NCI-H1417 treated with DMSO at 0.1 percent for 48 hours (cell line): ENCODE measurements at places on chromosomes 1 and 21.
A peak's percentile ranks its signal among the peaks of the same experiment; 100 is the strongest.

GRCh38 chr1:55898181-55898580 lies 681.2 kb downstream of the PLPP3 start:
- no peak for DNase-seq

DNA sequence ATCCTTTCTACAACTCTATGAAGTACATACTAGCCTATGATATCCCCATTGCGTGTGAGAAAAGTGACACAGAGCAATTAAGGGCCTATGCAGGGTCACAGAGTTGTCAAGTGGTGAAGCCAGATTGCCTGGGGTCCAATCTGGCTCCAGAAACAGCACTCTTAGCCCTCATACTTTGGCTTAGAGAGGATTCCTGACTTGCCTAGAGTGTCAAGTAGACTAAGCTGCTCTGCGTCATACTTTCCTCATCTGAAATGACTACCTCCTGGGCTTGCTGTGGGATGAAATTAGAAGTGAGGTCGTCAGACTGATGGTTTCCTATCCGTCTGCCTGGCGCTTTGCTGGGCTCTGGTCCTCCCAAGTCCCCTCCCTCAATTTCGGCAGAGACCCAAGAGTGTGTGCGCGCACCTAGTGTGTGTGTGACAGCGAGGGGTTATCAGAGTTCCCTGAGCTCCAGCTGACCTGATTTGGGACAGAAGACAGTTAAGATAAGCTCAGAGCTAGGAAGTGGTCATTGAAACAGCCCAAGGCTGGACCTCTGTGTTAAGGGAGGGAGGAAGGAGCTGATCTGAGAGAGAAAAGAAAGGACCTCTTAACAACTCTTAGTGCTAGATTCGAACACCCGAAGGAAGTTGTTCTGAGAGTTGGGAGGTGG lies 5.4 kb upstream of the NUAK2 start:
- no peak for DNase-seq

DNA sequence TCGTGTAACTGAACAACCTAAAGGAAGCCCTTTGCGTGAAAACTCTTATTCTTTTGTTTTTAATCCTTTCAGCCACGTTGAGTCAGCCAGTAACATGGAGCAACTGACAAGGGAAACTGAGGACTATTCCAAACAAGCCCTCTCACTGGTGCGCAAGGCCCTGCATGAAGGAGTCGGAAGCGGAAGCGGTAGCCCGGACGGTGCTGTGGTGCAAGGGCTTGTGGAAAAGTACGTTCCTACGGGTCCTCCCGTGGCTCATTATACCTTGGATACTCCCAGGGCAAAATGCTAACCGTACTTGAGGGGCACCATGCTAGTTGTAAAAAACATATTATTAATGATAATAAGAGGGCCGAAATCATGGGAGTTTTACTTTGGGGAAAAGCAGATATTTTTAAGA lies 49.4 kb downstream of the LAMC2 start:
- no peak for DNase-seq

DNA sequence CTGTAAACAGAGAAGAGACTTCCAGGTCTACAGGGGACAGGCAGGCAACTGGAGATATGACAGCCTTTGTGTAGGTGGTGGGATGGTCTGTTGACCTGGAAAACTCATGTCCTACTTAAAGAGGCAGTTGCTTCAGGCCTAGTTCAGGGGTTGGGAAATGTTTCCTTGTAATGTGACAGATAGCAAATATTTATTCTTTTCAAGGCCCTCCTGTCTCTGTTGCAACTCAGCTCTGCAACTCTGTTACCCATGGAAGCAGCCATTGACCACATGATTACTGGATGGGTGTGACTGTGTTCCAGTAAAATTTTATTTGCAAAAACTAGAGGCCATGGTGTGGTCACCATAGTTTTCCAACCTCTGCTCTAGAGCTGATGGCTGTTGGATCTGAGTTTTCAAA lies 341.9 kb downstream of the PTBP2 start:
- no peak for DNase-seq

- DNase-seq = no peak
Observed at GRCh38 chr1:224707843-224708725, 92.0 kb downstream of the CNIH3 start.

- DNase-seq = no peak
Observed at GRCh38 chr21:25983745-25984144, 186.8 kb downstream of the APP start.

GRCh38 chr1:43558346-43558841 lies 27.7 kb downstream of the PTPRF start:
- peak; percentile 37 for DNase-seq

GRCh38 chr1:2104621-2105427 lies 54.6 kb downstream of the PRKCZ start:
- no peak for DNase-seq

DNA sequence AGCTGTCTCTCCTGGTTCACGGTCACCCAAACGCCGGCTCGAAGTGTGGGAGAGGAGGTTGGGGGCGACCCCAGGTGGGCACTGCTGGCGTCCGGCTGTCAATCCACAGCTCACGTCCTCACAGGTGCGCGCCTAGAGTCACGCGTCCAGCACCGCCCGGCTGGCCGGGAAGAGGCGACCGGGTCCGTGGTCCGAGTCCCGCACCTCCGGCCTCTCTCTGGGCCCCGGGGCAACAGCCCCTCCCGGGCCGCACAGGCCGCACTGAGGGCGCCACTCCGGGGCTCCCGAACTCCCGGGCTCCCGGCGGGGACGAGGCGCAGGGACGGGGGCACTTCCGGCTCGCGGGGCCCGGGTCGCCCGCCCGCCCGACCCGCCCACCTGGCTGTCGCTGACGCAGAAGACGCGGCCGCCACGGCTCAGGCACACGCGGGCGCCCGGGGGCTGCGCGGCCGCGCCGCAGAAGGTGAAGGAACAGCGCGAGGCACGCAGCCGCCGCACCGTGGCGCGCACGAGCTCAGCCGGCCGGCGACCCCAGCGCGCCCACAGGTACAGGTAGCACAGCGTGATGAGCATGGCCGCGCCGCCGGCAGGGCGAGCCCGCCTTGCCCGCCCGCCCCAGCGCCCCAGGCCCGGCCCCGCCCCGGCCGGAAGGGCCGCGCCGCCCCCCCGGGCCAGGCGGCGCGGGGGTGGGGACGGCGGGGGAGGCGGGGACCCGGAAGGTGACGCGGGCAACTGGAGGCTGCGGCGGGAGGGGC lies at the start of gene HLCS:
Gene HLCS (minus strand): TSS at position 604 of the 755 bp plus-strand sequence. CDS start 31 bp downstream, at position 573.
- peak; percentile 48 for DNase-seq

- DNase-seq = no peak
Observed at GRCh38 chr1:227949954-227950734, 2.4 kb upstream of the WNT9A start.

DNA sequence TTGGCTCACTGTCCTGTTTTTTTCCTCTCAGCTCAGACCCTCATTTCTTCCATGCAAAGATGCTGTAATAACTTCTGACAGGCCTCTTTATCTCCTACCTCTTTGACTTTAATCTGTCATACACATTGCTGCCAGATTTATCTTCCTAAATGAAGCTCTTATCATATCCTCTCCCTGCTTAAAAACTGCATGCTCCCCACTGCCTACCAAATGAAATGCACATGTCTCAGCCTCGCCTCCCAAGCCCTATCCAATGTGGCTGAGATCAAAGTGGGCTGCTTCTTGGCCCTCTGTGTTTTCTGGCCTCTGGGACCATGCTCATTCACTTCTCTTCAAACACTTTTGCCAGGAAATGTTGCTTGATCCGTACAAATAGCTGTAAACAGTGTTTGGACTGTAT lies 38.3 kb downstream of the IRF2BP2 start:
- no peak for DNase-seq

GRCh38 chr1:15212216-15212953 lies 34.6 kb upstream of the FHAD1 start:
- no peak for DNase-seq

DNA sequence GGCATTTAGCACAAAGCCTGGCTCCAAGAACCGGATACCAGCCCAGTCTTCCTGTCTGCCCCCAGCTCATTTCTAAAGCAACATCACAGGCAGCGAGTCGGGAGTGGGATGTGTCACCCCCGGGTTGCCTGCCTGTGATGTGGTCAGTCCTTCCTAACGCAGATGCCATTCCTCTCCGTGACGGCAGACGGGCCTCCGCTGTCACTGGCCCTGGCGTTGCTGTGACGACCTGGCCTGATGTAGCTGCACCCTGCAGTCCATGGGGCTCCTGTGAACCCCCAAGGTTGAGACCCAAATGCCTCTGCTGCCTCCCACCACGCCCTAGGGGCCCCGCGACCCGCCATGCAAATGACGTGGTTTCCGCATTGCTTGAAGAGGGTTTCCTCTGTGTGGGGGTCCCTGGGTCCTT lies 12.3 kb downstream of the TNFRSF1B start:
- no peak for DNase-seq

- no peak for DNase-seq
Observed at GRCh38 chr21:41662161-41662560, 104.7 kb downstream of the RIPK4 start.

GRCh38 chr1:104621221-104621620 lies 871.5 kb downstream of the AMY1C start:
- no peak for DNase-seq

DNA sequence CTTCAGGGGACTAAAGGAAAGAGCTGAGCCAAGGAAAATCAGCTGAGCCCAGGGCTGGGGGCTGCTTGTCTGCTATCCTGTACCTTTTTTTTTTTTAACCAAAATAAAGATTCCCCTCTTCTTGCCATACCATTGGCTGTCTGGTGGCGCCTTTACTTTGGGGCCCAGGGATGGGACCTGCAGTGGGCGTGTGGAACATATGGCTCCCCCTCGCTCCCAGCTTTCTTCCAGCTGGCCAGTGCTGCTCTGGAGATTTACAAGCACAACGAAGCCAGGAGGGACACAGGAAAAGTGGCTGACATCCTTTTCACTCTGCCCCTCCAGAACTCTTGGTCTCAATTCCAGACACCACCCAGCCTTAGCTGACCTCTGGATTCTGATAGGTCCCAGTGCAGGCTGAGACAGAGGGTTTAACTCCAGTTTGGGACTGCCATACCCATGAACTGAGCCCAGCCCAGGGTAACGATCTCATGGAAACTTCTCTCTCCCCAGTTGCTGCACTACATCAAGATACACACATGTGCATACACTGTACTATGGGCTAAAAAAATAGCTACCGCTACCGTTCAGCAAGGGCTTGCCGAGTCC lies 5.4 kb upstream of the SFN start:
- no peak for DNase-seq

GRCh38 chr1:81446000-81446669 lies 354.6 kb upstream of the ADGRL2 start:
- DNase-seq = no peak

GRCh38 chr1:183267646-183268431 lies 81.8 kb downstream of the LAMC2 start:
- no peak for DNase-seq

DNA sequence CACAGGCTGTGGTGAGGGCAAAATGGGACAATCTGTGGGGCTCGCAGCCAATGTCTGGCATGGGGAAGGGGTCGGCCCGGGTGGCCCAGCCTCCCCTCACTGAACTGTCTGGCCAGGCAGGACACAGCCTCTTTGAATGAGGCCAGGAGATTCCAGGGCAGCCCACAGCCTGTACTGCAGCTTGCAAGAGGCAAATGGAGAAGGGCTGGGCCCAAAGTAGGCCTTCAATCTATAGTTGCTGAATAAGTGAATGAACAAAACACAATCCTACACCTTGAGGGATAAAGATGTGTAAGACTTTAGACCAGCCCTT lies 23.2 kb downstream of the SLC27A3 start:
- DNase-seq = no peak

GRCh38 chr1:174839211-174839610 lies 160.5 kb upstream of the CACYBP start:
- DNase-seq = no peak

GRCh38 chr1:87428883-87429282 lies 100.2 kb downstream of the LMO4 start:
- DNase-seq = no peak

DNA sequence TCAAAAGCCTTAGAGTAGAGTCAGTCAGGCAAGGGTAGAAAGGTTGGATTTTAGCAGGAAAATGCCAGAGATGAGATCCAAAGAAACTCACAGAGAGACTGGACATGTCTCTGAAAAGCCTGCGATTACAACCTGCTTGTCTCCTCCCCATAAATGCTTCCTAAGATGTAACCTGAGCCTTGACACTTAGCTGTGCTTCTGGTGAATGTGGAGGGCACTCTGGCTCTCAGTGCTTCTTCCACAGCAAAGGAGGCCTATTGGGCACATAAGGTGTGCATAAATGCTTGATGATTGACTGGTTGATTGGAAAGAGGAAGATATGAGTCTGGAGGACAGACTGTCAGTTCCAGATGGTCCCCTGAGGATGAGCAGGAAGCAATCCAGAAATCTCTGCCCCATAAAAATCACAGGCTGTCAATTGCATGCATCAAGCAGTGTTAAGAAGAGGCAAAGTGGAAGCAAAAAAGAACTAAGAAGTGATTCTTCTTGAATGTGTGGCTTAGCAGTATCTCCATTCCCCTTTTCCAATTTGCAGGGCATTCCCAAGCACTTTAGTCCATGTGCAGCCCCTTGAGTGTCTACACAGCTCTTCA lies 236.2 kb upstream of the RRP15 start:
- no peak for DNase-seq

DNA sequence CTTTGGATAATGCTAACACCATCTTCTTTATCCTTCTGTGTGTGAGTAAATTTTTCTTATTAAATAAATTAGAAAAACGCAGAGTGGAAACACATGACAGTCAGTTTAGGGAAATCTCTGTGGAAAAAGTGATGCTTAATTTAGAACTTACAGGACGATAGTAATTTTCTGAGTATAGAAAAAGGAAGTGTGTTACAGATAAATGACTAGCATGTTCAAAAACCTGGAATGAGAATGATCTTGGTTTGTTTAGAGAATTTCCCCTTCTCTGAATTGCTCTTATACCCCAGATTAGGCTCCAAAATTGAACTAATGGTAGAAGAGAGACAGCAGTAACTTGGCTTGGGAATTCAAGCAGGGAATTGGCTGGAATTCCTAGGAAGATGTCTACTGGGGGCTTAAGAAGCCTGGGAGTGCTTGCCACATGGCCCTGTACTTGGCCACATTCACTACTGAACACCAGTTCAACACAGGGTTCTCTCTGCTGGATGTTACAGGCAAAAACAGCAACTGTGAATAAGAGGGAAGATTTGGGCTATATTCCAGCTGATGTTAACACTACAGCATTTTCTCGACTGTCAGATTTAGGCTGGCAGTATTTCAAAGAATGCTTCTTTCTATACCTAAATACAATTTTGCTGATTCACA lies 1004.2 kb downstream of the TTLL7 start:
- no peak for DNase-seq

- DNase-seq = peak; percentile 2
Observed at GRCh38 chr1:12124693-12125421, 41.9 kb upstream of the TNFRSF1B start.

GRCh38 chr1:241532864-241533263 lies 686 bp downstream of the KMO start:
- DNase-seq = no peak

- no peak for DNase-seq
Observed at GRCh38 chr1:232718928-232719927, 86.0 kb upstream of the MAP10 start.

GRCh38 chr1:58318157-58319005 lies 228.1 kb downstream of the OMA1 start:
- DNase-seq = no peak

- DNase-seq = peak; percentile 33
Observed at GRCh38 chr1:33349778-33350610, 29.1 kb upstream of the A3GALT2 start.

GRCh38 chr1:116394270-116394669 lies 21.2 kb downstream of the ATP1A1 start:
- DNase-seq = no peak
